ENCODE measurements at places on chromosomes 11 and 22.
A peak's percentile ranks its signal among the peaks of the same experiment; 100 is the strongest.

DNA sequence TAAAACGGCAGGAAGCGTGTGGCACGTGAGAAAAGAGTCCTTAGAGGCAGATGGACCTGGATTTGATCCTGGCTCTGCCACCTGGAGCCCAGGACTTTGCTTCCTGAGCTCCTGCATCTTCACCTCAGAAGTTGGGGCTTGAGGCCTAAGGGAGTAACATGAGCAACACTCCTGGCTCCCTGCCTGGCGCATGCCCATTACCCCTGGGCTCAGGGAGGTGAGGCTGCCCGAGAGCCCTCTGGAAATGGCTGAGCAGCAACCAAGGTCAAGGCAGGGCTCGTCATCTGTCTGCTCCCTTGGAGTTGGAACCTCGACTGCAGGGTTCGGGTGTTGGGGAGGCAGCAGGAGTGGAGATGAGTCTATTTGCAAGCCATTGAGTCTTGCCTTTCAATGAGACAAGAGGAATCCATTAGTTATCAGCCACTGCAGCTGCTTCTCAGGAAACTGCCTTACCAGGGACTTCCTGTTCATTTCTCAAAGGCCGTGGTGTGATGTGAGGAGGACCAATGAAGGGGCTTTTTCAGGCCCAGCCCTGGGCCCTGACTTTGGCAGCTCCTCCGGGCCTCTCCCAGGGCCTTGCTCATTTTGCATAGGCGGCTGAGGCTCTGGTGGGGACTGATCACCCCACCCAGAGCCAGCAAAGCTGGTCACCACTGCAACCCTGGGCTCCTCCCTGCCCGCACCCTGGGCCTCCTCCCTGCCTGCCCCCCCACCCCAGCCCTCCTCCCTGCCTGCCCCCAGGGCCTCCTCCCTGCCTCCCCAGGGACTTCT lies 6.4 kb downstream of the FADS2 start:
- peaks cover 1% of the 10 kb centered on the region for H3K36me3 ChIP-seq
- no peaks in the 10 kb centered on the region for H3K27me3 ChIP-seq
- H3K27ac ChIP-seq = peak overlapping the region; percentile 55
- H3K4me1 ChIP-seq = peaks cover 35% of the 10 kb centered on the region

- no peak overlapping the region for H3K27ac ChIP-seq
- no peaks in the 10 kb centered on the region for H3K27me3 ChIP-seq
- no peak overlapping the region for H3K4me3 ChIP-seq
Observed at GRCh38 chr22:44444341-44445306, 53.4 kb downstream of the RTL6 start.

GRCh38 chr11:7555052-7555699 lies 41.4 kb downstream of the PPFIBP2 start:
- no peaks in the 10 kb centered on the region for H3K36me3 ChIP-seq
- H3K4me3 ChIP-seq = no peak overlapping the region
- H3K4me1 ChIP-seq = peaks cover 8% of the 10 kb centered on the region
- no peaks in the 10 kb centered on the region for H3K27me3 ChIP-seq
- DNase-seq = no peak
- no peak overlapping the region for H3K27ac ChIP-seq

GRCh38 chr22:33652615-33653014 lies 267.7 kb downstream of the LARGE1 start:
- no peaks in the 10 kb centered on the region for H3K36me3 ChIP-seq
- peaks cover 10% of the 10 kb centered on the region for H3K4me1 ChIP-seq
- H3K27me3 ChIP-seq = no peaks in the 10 kb centered on the region
- DNase-seq = no peak

DNA sequence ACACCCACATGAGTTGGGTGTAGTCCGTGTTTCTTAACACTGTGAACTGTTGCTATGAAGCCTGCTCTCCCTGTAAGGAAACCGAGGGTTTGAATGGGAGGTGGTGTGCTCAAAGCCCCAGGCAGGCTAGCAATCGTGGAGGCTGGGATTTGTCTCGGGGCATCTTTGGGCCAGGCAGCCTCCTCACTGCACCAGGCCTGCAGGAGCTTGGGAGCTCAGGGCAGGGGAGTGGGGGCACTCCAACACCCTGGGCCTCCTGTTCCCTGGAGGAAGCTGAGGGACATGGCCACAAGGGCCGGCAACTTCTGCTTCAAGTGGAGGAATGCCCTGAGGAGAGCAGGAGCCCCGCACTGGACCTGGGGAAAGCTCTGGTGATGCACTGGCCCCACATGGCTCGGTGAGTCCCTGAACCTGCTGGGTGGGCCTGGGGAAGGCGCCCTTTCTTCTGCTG lies 164.7 kb upstream of the B3GAT1 start:
- H3K4me1 ChIP-seq = peaks cover 14% of the 10 kb centered on the region
- H3K27me3 ChIP-seq = no peaks in the 10 kb centered on the region
- no peaks in the 10 kb centered on the region for H3K36me3 ChIP-seq
- H3K27ac ChIP-seq = no peak overlapping the region
- no peak for DNase-seq

GRCh38 chr22:40620464-40621046 lies 16.0 kb downstream of the MRTFA start:
- no peak overlapping the region for H3K27ac ChIP-seq
- H3K36me3 ChIP-seq = no peaks in the 10 kb centered on the region
- no peaks in the 10 kb centered on the region for H3K4me1 ChIP-seq

- H3K27me3 ChIP-seq = no peaks in the 10 kb centered on the region
- no peak overlapping the region for H3K27ac ChIP-seq
- peaks cover 13% of the 10 kb centered on the region for H3K4me1 ChIP-seq
- no peak overlapping the region for H3K4me3 ChIP-seq
- no peaks in the 10 kb centered on the region for H3K36me3 ChIP-seq
Observed at GRCh38 chr11:61650781-61651571, 29.2 kb upstream of the DAGLA start.

- H3K36me3 ChIP-seq = no peaks in the 10 kb centered on the region
- no peaks in the 10 kb centered on the region for H3K4me1 ChIP-seq
- DNase-seq = no peak
Observed at GRCh38 chr11:71525938-71526495, 1.1 kb upstream of the KRTAP5-7 start.

GRCh38 chr11:3213659-3214419 lies 4.8 kb downstream of the MRGPRG start:
- H3K4me1 ChIP-seq = no peaks in the 10 kb centered on the region
- no peak overlapping the region for H3K27ac ChIP-seq
- H3K27me3 ChIP-seq = peaks cover 4% of the 10 kb centered on the region
- H3K36me3 ChIP-seq = no peaks in the 10 kb centered on the region

DNA sequence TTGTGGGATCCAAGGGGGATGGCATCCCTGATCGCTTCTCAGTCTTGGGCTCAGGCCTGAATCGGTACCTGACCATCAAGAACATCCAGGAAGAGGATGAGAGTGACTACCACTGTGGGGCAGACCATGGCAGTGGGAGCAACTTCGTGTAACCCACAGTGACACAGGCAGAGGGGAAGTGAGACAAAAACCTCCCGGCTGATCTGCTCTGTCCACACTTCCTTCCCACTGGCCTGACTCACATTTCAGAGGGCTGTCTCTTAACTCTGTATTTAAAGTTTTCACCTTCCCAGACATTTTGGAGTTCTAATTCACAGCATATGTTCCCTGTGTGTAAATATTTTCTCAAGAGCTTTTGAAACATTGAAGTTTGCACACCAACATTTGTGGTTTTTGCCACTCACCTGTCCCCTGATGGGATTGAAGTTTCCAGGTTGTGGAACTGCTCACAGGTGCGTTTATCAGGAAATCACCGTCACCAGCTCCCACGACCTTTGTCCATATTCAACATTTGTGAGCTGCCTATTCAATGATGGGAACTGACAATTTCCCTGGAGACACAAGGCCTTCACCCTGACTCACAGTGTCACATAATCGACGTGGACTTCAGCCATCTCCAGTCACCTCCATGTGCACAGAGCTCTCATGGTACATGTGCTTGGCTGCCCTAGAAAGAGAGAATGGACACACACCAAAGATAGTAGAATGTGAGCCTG lies 99.2 kb downstream of the VPREB1 start:
- H3K4me1 ChIP-seq = peaks cover 10% of the 10 kb centered on the region
- no peak overlapping the region for H3K4me3 ChIP-seq
- no peak overlapping the region for H3K27ac ChIP-seq

DNA sequence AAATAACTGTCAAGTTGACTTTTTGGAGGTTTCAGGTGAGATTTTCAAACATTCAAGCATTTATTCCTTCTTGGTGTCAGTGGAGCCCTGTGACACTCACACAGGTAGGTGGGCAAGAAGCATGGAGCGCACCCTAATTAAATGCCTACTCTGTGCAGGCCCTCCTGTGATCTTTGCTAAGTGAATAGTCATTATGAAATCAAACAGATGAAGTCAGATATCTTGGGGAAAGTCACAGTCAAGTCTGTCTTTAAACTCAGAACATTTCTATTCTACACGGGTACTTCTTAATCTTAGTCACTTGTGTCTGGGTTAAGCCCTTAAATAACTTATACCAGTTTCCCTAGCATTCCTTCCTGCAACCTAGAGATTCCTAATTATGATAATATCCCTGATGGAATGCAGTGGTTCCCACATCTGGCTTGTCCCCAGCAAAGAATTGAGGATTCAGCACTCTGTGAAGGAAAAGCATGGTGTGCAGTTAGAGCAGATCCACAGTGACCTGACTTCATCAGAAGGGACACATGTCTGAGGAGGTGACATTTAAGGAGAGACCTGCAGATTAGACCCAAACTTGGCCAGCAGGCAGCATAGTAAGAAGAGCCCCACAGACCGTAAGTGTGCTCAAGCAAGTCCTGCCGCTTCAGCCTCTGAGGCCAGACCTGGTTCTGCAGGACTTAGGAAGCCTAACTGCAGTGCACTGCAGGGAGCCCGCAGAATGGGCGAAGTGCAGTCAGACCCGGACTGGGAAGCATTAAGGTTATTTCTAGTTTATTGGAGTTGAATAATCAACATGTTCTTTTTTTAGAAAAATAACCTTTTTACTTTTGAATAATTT lies 85.3 kb upstream of the GAL start:
- no peak overlapping the region for H3K27ac ChIP-seq
- H3K27me3 ChIP-seq = no peaks in the 10 kb centered on the region
- H3K4me1 ChIP-seq = no peaks in the 10 kb centered on the region
- peaks cover 8% of the 10 kb centered on the region for H3K36me3 ChIP-seq

DNA sequence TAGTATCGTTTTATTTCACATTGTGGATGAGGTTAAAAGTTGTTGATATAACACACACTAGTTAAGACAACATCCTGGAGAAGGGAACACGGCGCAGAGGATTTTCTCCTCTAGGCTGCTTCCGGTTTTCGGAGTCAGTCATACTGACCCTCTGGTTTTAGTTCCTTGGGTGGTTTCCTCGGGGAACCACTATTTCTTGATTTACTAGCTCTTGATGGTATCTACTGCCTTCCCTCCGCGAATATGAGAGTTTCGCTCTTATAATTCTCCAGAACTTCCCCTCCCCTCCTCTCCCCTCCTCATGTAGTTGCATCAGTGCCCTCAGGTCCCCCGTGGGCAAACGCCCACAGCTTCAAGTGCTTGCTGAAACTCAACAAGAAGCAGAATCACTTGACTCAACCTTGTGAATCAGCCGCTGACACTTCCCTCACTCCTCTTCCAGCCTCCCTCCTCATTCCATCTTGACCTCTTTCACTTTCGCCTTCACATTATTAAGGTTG lies 15.9 kb upstream of the APOBEC3A start:
- H3K4me1 ChIP-seq = peaks cover 2% of the 10 kb centered on the region
- no peak overlapping the region for H3K27ac ChIP-seq
- H3K4me3 ChIP-seq = no peak overlapping the region
- no peaks in the 10 kb centered on the region for H3K36me3 ChIP-seq
- peak; percentile 0 for DNase-seq

DNA sequence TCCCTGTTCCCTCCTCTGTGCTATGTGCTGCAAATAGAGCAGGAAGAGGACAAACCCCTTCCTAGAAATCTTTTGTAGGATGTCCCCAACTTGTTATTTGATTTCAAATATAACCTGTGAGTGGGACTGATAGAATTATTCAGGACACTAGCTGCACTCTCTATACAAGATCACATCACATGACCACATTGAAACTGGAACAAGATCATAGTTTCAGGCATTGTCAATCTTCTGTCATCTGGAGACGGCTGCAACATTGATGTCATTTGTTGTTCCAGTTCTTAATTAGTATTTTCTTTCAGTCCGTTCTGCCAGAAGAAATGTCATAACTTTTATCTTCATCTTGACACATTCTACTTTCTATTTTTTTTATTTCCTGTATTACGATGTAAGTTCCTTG lies 89.3 kb downstream of the GRIA4 start:
- H3K36me3 ChIP-seq = no peaks in the 10 kb centered on the region
- H3K4me1 ChIP-seq = no peaks in the 10 kb centered on the region
- no peak overlapping the region for H3K27ac ChIP-seq

GRCh38 chr11:117002639-117003299 lies 95.5 kb downstream of the SIK3 start:
- H3K27ac ChIP-seq = peak overlapping the region; percentile 35
- H3K4me3 ChIP-seq = no peak overlapping the region
- no peak for DNase-seq
- H3K36me3 ChIP-seq = no peaks in the 10 kb centered on the region
- H3K27me3 ChIP-seq = no peaks in the 10 kb centered on the region

GRCh38 chr11:129865701-129866100 lies 29.7 kb downstream of the NFRKB start:
- no peak overlapping the region for H3K4me3 ChIP-seq
- H3K27me3 ChIP-seq = no peaks in the 10 kb centered on the region

GRCh38 chr11:117520201-117520600 lies 192.5 kb downstream of the CEP164 start:
- no peaks in the 10 kb centered on the region for H3K4me1 ChIP-seq
- H3K27ac ChIP-seq = no peak overlapping the region
- no peak overlapping the region for H3K4me3 ChIP-seq
- no peaks in the 10 kb centered on the region for H3K36me3 ChIP-seq
- no peak for DNase-seq
- H3K27me3 ChIP-seq = no peaks in the 10 kb centered on the region

- H3K4me3 ChIP-seq = no peak overlapping the region
- no peak overlapping the region for H3K27ac ChIP-seq
- H3K27me3 ChIP-seq = no peaks in the 10 kb centered on the region
- DNase-seq = no peak
- H3K4me1 ChIP-seq = peaks cover 14% of the 10 kb centered on the region
- no peaks in the 10 kb centered on the region for H3K36me3 ChIP-seq
Observed at GRCh38 chr11:131749101-131749500, 378.7 kb downstream of the NTM start.

DNA sequence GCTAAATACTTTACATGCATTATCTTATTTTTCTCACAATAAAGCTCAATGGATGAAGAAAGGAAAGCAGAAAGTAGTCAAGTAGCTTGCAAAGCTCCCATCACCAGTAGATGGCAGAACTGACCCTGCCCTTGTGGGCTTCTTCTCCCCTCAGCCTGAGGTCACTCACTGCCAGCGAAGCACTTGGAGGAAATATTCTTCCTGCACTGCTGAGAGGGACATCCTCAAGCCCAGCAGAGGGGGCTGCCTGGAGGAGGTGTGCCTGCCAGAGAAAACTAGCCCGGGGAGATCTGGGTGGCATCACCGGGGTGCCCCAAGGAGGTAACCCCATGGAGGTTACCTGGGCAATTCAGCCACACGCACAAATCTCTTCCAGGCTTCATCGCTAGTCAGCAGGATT lies 6.6 kb downstream of the APOL4 start:
- no peak overlapping the region for H3K4me3 ChIP-seq
- no peaks in the 10 kb centered on the region for H3K36me3 ChIP-seq
- H3K4me1 ChIP-seq = peaks cover 26% of the 10 kb centered on the region
